Nephron progenitor cell (in vitro differentiated cells): ENCODE measurements at places on chromosomes 1 and 21.

- no peak overlapping the region for H3K4me3 ChIP-seq
- H3K27ac ChIP-seq = no peak overlapping the region
- peaks cover 26% of the 10 kb centered on the region for H3K4me1 ChIP-seq
- DNase-seq = no peak
- peaks cover 27% of the 10 kb centered on the region for H3K27me3 ChIP-seq
These were observed 65.6 kb downstream of the MDM4 start for GRCh38 chr1:204581759-204582158.

DNA sequence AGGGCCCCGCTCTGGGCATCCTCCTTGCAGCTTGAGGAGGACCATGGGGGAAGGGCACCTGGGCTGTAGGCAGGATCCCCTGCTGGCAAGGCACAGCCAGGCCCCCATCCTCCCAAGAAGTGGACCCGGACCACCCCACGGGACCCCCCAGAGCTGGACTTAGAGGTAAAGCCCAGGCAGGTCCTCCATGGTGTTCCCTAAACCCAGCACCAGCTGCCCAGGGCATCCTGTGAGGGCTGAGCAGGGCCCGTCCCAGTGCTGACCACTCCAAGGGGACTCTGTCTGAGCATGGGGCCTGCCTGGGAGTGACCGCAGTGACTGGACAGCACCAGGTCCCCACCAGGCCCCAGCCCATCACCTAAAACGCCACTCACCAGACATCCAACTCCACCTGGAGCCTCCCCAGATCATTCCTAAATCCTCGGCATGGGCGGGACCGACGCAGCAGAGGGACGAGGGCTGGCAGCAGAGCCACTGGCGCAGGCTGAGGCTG lies 21.3 kb downstream of the COL6A2 start:
- H3K4me3 ChIP-seq = no peak overlapping the region
- DNase-seq = peak; percentile 2
- no peak overlapping the region for H3K27ac ChIP-seq
- no peaks in the 10 kb centered on the region for H3K4me1 ChIP-seq

DNA sequence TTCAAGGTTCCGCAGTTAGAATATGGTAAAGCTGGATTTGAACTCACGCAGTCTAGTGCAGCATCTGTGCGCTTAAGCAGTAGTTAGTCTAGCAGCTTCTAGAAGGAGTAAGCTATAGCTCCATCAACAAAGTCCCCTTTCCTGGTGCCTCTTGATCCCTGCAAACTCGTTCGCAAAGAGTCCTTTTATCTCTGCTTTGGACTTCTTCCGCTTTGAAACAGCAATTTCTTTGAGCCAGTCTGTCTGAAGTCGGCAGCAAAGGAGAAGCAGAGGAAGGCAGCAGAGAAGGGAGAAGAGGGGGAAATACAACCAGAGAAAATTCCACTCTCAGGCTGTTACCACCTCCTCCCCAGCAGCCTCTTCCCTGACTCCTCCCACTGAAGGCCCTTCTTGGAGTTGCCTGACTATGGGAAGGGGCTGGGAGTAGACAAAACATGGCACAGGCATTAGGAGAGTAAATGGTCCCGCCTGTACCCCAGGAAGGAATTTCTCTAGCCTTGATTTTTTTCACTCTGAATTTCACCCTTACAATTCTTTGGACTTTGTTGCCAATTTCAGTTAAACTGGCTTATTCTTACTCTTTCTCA lies 25.9 kb downstream of the HSD3B2 start:
- H3K27me3 ChIP-seq = peaks cover 3% of the 10 kb centered on the region
- H3K4me3 ChIP-seq = no peak overlapping the region
- peaks cover 5% of the 10 kb centered on the region for H3K4me1 ChIP-seq
- H3K36me3 ChIP-seq = no peaks in the 10 kb centered on the region
- no peak overlapping the region for H3K27ac ChIP-seq

GRCh38 chr1:40758578-40759343 lies 24.8 kb upstream of the KCNQ4 start:
- H3K36me3 ChIP-seq = peaks cover 60% of the 10 kb centered on the region
- H3K4me1 ChIP-seq = peaks cover 11% of the 10 kb centered on the region
- no peak overlapping the region for H3K27ac ChIP-seq
- no peak for DNase-seq
- no peaks in the 10 kb centered on the region for H3K27me3 ChIP-seq

DNA sequence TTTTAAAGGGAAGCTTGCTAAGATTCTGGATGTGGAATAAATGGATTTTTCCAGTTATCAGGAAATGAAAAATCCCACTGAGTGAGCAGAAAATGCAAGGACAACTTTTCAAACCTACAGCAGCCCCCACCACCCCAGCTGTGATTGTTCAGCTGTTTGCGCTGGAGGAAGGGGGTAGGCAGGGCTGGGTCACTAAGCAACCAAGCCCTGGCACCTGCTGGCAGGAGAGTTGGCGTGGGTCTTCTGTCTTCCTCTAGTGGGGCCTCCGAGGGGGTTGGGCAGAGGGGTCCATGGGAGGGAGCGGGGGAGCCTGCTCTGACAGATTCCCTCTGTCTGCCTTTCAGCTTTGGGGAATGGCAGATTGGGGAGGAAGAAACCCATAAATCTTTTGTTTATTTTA lies 45.3 kb downstream of the EIF2D start:
- no peak overlapping the region for H3K27ac ChIP-seq
- no peak overlapping the region for H3K4me3 ChIP-seq
- peaks cover 32% of the 10 kb centered on the region for H3K4me1 ChIP-seq
- no peaks in the 10 kb centered on the region for H3K36me3 ChIP-seq
- no peak for DNase-seq

- peak overlapping the region; percentile 62 for H3K27ac ChIP-seq
- H3K36me3 ChIP-seq = no peaks in the 10 kb centered on the region
- DNase-seq = no peak
- H3K4me3 ChIP-seq = no peak overlapping the region
- peaks cover 54% of the 10 kb centered on the region for H3K4me1 ChIP-seq
- H3K27me3 ChIP-seq = peaks cover 11% of the 10 kb centered on the region
These were observed 64.8 kb downstream of the RAP1GAP start for GRCh38 chr1:21604208-21604957.

DNA sequence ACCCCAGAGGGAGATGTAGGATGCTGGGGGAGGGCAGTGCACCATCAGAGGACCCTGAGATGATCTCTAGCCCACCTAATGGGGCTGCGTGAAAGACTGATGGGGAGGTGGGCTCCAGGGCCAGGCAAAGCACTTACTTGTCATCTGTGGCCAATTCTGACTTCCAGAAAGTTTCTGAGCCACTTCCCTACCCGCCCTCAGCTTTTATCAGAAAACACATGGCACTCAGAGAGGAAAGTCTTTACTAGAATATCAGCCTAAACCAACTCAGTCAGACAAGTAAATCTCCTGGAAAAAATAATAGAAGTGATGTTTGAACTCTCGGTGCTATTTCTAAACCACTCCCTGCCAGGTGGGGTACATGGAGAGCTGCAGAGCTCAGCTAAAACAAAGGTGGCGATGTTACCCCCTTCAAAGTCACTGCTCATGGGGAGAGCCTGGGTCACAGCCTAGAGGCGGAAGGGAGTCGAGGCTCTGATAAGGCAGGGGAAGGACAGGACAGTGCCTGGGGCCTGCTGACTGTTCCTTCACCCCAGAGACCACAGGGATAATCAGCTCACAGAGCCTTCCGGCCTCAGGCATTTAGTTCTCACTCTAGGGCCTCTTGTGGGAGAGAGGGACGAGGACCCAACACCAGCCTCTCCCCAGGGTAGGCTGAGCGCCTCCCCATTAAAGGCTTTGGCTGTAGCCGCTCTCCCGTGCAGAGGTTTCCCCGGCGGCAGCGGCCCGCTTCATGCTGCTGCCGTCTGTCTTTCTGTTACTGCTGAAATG lies 14.2 kb downstream of the SMIM12 start:
- H3K4me3 ChIP-seq = no peak overlapping the region
- H3K36me3 ChIP-seq = peaks cover 17% of the 10 kb centered on the region
- peaks cover 41% of the 10 kb centered on the region for H3K4me1 ChIP-seq
- H3K27me3 ChIP-seq = peaks cover 7% of the 10 kb centered on the region

GRCh38 chr21:37165586-37165985 lies 92.5 kb downstream of the TTC3 start:
- H3K4me1 ChIP-seq = no peaks in the 10 kb centered on the region
- no peaks in the 10 kb centered on the region for H3K27me3 ChIP-seq
- no peak for DNase-seq
- H3K27ac ChIP-seq = no peak overlapping the region
- H3K36me3 ChIP-seq = peaks cover 76% of the 10 kb centered on the region

DNA sequence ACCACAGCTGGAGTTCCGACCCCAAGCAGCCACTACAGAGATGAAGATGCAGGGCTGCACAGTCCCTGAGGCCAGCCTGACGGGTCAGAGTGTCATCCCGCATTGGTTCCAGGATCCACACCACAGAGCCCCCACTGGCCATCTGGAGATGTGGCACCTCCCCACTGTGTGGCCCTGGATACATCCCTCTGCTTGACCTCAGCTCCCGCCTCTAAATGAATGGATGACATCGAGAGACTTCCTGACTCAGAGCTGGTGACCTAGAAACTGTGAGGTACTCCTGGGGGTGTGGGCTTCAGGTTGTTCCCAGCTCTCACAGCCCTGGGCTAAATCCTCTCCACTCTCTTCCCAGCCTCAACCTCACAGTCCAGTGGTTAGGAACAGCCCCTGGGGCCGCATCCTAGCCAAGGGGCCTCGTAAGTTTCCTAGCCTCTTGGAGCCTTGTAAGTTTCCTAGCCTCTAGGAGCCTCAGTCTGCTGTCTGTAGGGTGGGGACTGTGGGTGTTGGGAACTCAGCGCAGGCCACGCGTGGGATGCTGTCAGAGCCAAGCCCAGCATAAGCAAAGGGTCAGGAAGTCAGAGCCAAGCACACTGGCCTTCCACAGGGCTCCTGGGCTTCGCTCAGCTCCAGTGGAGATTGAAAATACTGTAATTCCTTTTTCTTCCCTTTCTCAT lies 87.5 kb upstream of the RUNX3 start:
- H3K4me1 ChIP-seq = peaks cover 35% of the 10 kb centered on the region
- no peak overlapping the region for H3K4me3 ChIP-seq
- no peaks in the 10 kb centered on the region for H3K36me3 ChIP-seq

DNA sequence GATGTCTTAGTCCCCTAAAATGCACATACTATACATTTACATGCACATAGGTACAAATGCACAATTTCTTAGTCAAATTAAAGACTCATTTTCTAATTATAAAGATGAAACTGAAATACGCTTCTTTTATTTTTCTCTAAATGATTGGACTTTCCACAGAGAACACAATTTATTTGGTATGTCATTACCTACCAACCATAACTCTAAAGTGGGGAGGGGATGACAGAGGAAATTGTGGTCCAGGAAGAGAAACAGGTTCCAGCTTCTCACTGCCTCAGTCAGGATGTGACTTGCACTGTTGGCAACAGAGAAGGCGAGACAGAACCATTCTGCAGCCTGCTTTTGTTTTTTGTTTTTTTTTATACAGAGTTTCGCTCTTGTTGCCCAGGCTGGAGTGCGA lies 1189.2 kb downstream of the PLA2G4A start:
- no peak overlapping the region for H3K4me3 ChIP-seq
- no peaks in the 10 kb centered on the region for H3K36me3 ChIP-seq
- DNase-seq = no peak
- H3K27me3 ChIP-seq = no peaks in the 10 kb centered on the region
- H3K27ac ChIP-seq = no peak overlapping the region

- peaks cover 6% of the 10 kb centered on the region for H3K27me3 ChIP-seq
- H3K4me3 ChIP-seq = no peak overlapping the region
- H3K36me3 ChIP-seq = no peaks in the 10 kb centered on the region
- peaks cover 19% of the 10 kb centered on the region for H3K4me1 ChIP-seq
These were observed 332.5 kb upstream of the CAMK1G start for GRCh38 chr1:209250861-209251636.

- peaks cover 41% of the 10 kb centered on the region for H3K4me1 ChIP-seq
- peak overlapping the region; percentile 86 for H3K4me3 ChIP-seq
- no peaks in the 10 kb centered on the region for H3K36me3 ChIP-seq
- H3K27me3 ChIP-seq = peaks cover 59% of the 10 kb centered on the region
- H3K27ac ChIP-seq = no peak overlapping the region
These were observed 664 bp downstream of the BACE2 start for GRCh38 chr21:41168391-41169257.

DNA sequence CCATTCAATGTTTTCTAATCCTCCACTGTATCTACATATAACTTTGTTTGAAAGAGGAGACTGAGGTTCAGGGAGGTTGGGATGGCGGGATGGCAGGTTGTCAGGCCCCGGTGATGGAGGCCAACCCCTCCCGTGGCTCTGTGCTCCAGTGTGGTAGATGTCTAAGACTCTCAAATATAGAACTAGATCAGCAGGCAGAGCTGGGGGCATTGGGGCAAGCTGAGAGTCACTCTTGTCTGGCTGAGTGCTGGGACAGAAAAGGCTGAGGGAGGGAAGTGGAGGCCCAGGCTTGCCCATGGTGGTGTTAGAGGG lies 1.7 kb downstream of the IL6R start:
- peak overlapping the region; percentile 75 for H3K4me3 ChIP-seq
- H3K4me1 ChIP-seq = peaks cover 40% of the 10 kb centered on the region
- peaks cover 79% of the 10 kb centered on the region for H3K27me3 ChIP-seq
- DNase-seq = no peak

DNA sequence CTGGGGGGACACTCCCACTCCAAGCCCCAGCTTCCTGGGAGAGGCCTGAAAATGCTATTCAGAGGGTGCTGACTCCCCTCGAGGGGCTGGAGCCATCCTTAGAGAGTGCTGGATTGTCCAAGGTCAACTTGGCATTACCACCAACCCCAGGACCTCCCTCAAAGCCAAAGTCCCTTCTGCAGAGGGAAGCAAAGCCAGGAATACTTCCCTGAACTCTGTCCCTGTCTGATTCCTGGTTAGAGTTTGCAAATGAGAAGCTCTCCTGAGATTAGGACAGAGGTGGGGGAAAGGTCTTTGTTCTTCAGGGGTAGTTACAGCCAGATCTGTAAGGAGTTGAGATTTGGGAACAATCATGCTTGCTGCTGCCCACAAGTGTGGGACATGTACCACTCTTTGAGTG lies 45.3 kb downstream of the TLR5 start:
- DNase-seq = no peak
- H3K4me1 ChIP-seq = peaks cover 9% of the 10 kb centered on the region
- H3K4me3 ChIP-seq = no peak overlapping the region
- H3K27ac ChIP-seq = no peak overlapping the region
- peaks cover 15% of the 10 kb centered on the region for H3K36me3 ChIP-seq

DNA sequence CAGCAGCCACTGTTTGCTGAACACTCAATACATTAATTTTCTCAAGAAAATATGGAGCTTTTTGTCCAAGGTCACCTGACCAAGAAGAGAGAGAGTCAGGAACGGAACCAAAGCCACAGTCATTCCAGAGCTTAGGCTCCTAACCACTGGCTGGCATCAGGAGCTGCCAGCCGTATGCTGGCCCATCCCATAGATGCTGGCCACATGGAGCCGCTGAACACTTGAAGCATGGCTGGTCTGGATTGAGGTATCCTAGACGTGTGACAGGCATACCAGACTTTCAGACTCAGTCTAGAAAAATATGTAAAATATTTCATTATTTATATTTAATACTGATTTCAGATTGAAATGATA lies 458.7 kb downstream of the MATN1 start:
- no peak overlapping the region for H3K4me3 ChIP-seq
- peaks cover 8% of the 10 kb centered on the region for H3K4me1 ChIP-seq
- peaks cover 12% of the 10 kb centered on the region for H3K27me3 ChIP-seq
- no peaks in the 10 kb centered on the region for H3K36me3 ChIP-seq
- H3K27ac ChIP-seq = no peak overlapping the region

DNA sequence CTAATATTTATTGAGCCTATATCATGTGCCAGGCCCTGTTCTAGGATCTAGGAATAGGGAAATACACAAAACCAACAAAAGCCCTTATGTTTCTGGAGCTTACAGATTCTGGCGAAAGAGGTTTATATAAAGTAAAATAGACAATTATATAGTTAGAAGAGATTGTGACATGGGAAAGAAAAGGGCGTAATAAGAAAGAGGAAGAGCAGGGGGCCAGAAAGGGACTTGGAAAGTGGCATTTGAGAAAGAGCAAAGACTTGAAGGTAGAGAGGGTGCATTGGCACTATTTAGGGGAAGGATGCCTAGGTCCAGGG lies 322.5 kb upstream of the FAM78B start:
- H3K4me1 ChIP-seq = no peaks in the 10 kb centered on the region
- DNase-seq = no peak
- H3K4me3 ChIP-seq = no peak overlapping the region
